ENCODE measurements at places on chromosomes 12 and 14.

DNA sequence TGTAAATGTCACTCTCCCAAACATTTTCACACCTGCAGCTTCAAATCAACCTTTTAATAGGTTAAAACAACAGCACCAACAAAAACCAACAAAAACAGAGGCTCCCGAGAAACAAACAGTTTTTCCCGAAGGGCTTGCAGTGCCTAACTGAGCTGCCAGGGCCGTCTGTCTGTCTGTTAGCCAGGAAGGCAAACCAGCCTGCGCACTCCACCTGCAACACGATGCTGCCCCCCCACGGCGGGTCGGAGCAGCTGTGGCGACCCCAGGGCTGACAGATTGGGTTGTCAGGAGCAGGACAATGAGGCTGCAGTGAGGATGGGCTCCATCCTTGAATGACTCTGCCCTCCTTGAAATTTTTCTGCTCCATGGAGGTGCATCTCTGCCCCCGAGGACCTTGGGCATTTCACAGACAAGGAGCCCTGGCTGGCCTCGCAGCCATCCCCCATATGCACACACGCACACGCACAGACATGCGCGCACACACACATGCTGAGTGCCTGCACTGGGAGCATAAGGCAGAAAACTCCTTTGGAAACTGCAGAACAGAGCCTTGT lies 2.6 kb downstream of the RTL1 start:
- peak; percentile 45 for DNase-seq
- no peaks in the 10 kb centered on the region for H3K36me3 ChIP-seq
- no peak overlapping the region for H3K4me3 ChIP-seq
- no peaks in the 10 kb centered on the region for H3K4me1 ChIP-seq

GRCh38 chr14:77502109-77502782 lies 3.6 kb upstream of the ISM2 start:
- H3K4me1 ChIP-seq: peaks cover 4% of the 10 kb centered on the region
- DNase-seq: no peak
- H3K27ac ChIP-seq: no peak overlapping the region
- H3K4me3 ChIP-seq: no peak overlapping the region
- H3K36me3 ChIP-seq: peaks cover 3% of the 10 kb centered on the region

DNA sequence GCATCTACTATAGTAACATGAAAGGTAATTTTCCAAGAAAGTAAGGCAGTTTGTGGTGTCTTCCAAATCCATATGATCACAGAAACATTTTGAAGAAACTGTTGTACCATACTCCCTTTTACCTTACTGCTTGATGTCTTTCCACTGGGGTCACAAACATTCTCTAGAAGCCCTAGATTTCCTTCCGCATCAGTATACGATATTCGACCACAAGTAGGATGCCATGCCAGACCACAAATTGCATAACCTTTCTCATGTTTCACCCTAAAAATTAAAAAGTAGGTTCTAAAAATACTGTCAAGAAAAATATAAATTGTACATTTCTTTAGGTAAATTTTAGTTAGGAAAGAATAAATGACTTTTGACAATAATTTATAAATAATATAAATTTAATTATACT lies 26.5 kb downstream of the WDHD1 start:
- H3K27ac ChIP-seq: no peak overlapping the region
- peaks cover 44% of the 10 kb centered on the region for H3K36me3 ChIP-seq
- DNase-seq: no peak
- H3K4me1 ChIP-seq: no peaks in the 10 kb centered on the region
- no peak overlapping the region for H3K4me3 ChIP-seq

DNA sequence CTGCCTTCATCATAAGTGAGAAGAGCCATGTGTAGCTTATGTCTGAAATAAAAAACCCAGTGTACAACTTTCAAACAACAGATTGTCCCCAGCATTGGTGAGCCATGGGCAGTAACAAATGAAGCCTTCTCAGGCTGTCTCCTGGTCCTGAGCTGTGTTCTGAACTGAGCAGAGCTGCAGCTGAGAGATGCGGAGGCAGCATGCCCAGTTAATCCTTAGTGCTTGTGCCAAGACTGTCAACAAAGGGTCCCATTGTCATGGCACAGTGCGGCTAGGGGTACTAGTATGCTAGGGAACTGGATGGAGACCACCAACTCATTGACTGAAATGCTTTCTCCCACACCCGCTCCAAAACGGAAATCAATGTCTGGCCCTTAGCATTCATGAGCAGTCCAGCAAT lies 154.3 kb downstream of the RMST start:
- no peak for DNase-seq
- no peak overlapping the region for H3K27ac ChIP-seq
- no peak overlapping the region for H3K4me3 ChIP-seq
- H3K4me1 ChIP-seq: no peaks in the 10 kb centered on the region

GRCh38 chr14:44108601-44109000 lies 398.5 kb downstream of the FSCB start:
- no peaks in the 10 kb centered on the region for H3K27me3 ChIP-seq
- DNase-seq: no peak
- no peaks in the 10 kb centered on the region for H3K36me3 ChIP-seq
- no peak overlapping the region for H3K27ac ChIP-seq
- no peaks in the 10 kb centered on the region for H3K4me1 ChIP-seq

GRCh38 chr12:46134205-46134811 lies 134.5 kb downstream of the SLC38A1 start:
- no peak overlapping the region for H3K27ac ChIP-seq
- H3K4me3 ChIP-seq: no peak overlapping the region
- H3K4me1 ChIP-seq: no peaks in the 10 kb centered on the region
- H3K27me3 ChIP-seq: no peaks in the 10 kb centered on the region

DNA sequence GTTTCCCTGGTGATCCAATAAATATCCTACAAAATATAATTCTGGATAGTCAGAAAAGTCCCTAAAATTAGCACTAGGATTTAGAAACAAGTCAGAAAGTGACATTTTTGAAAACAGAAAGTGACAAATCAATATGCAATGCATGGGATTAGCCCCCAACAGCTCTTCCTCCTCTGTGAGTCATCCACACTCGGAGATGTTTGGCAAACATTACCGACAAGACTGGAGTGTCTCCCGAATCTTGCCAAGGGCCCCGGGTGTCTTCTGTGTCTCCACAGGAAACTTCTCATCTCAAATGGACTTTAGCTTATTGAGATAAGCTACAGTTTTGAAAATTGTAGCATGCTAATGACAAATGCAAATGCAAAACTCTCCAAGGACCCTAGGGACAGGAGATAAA lies 398.9 kb upstream of the CCDC196 start:
- H3K4me1 ChIP-seq: no peaks in the 10 kb centered on the region
- no peaks in the 10 kb centered on the region for H3K36me3 ChIP-seq
- H3K4me3 ChIP-seq: no peak overlapping the region
- DNase-seq: no peak

DNA sequence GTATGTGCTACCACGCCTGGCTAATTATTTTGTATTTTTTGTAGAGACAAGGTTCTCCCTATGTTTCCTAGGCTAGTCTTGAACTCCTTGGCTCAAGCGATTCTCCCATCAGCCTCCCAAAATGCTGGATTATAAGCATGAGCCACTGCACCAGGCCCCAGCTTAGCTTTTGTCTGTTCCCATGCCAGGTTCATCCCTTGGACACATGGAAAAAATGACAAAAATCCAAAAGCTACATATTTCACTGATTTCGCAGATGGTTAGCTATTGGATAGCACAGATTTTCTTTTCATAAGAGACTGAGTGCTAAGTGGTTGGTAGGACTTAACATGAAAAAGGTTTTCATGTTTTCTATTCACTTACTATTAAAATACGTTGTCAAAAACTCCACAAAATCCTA lies 286.6 kb upstream of the KITLG start:
- no peaks in the 10 kb centered on the region for H3K27me3 ChIP-seq
- no peak overlapping the region for H3K27ac ChIP-seq

- no peaks in the 10 kb centered on the region for H3K27me3 ChIP-seq
- no peaks in the 10 kb centered on the region for H3K4me1 ChIP-seq
Measured at GRCh38 chr12:85781766-85782165, 54.4 kb downstream of the RASSF9 start.

DNA sequence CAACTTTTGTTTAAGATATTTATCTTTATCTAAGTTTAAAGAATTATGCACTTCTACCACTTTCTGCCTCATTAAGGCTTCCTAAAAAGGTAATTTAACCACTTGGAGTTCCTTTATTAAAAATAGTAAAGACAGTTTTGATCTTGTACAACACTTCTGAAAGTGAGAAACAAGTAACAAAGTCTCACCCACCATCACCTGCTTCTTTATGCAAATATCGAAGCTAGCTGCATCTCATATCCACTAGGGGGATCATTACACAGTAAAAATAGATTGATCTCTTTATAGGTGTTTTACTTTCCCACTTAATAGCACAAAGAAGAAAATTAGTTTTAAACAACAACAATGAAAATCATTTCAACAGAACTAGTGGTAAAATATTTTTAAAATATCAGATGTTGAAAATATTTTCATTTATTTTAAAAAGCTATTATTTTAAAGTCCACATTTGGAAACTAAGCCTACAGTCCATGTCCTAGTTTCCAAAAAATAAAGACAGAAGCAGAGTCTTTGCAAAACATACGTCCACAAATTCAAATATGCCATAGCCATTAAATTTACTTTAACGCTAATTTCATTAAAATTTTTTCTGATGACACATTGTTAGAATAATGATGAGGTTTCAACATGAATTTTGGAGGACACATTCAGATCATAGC lies 160.0 kb upstream of the SOX5 start:
- no peaks in the 10 kb centered on the region for H3K27me3 ChIP-seq
- no peak overlapping the region for H3K4me3 ChIP-seq
- H3K27ac ChIP-seq: no peak overlapping the region
- no peaks in the 10 kb centered on the region for H3K36me3 ChIP-seq
- DNase-seq: no peak

- H3K27me3 ChIP-seq: no peaks in the 10 kb centered on the region
- H3K4me1 ChIP-seq: peaks cover 13% of the 10 kb centered on the region
- H3K4me3 ChIP-seq: no peak overlapping the region
- H3K27ac ChIP-seq: no peak overlapping the region
Measured at GRCh38 chr14:50008974-50009373, 107.4 kb downstream of the VCPKMT start.

Measured in activated naive CD4-positive, alpha-beta T cell treated with anti-CD3 and anti-CD28 coated beads for 36 hours (primary cell).